ENCODE measurements at places on chromosomes 6 and 20. TPM values are rescaled to one million over a fixed set of nuclear protein-coding genes. Genes with fewer than 3 reads are reported as not detected.

Gene TRIM10
- total RNA-seq: 3.9 TPM

Gene BFSP1
- total RNA-seq: 0.50 TPM

DNA sequence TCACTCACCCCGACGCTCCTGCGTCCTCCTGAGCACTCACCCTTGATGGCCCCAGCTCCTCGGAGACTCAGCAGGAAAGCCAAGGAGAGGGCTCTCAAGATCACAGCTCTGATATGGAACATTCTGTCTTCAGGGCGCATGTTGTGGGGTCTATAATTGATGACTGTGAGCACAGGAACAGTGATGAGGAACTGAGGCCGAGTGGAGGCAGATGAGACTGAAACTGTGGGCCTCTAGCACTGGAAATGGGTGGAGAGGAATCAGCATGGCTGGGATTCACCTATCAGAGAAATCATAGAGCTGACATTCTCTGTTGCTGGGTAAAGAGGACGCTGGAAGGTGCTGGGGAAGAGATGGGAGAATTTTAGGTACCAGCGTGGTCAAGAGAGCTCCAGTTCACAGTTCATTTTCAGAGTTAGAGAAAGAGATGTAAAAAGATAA, at the start of gene HLA-DPA1:
TSS of gene HLA-DPA1 (minus strand) at position 219 of the 441 bp plus-strand sequence.
- peak within 1 kb of the TSS; percentile 24 for H3K27ac ChIP-seq
- H3K4me1 ChIP-seq: no peaks in the 10 kb centered on the region
- no peaks in the 10 kb centered on the region for H3K36me3 ChIP-seq
- no peaks in the 10 kb centered on the region for H3K27me3 ChIP-seq

GRCh38 chr6:19976411-19977129, 139.4 kb downstream of the ID4 start:
- DNase-seq: no peak
- no peaks in the 10 kb centered on the region for H3K27me3 ChIP-seq
- no peaks in the 10 kb centered on the region for H3K4me1 ChIP-seq

Gene TRIM40
- 17.0 TPM for total RNA-seq

GRCh38 chr20:32201296-32201976, 6.1 kb downstream of the PLAGL2 start:
- no peak overlapping the region for H3K27ac ChIP-seq
- no peak for DNase-seq
- H3K4me1 ChIP-seq: peaks cover 22% of the 10 kb centered on the region
- no peaks in the 10 kb centered on the region for H3K27me3 ChIP-seq
- no peak overlapping the region for H3K4me3 ChIP-seq

Data from colonic mucosa (tissue), 4 donors.